ENCODE measurements at places on chromosomes 7 and 10.

DNA sequence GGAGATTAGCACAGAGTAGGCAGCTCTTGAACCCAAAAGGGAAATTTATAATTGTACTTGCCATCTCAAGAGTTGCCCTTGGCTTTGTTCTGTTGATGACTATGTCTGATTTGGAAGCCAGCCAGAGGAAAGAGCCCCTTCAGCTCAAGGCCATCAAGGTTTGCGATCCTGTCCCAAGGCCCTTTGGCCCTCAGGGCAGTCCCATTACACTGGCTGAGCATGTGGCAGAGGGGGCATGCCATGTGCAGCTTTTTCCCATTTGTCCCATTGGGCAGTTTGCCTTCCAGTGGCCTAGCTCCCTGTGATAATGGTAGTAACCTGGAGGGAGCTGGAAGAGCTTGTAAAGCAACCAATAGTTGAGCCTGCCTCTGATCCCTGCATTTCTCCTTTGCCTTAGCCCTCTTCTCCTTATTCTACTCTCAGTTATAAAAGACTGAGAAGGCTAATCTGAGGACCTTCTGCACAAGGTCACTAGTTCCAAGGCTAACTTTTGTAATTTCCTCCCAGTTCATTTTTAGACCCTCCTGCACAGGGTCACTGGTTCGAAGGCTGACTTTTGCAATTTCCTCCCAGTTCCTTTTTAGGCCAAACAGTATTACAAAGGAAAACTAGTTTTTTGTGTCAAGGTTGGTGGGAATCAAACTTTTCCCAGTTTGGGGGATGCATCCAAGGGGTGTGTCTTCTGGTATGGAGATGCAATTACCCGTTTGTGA, 31.0 kb upstream of the ARHGAP12 start:
- no peak for DNase-seq

- no peak for DNase-seq
These were observed 1147.3 kb downstream of the XPNPEP1 start for GRCh38 chr10:108775911-108776475.

DNA sequence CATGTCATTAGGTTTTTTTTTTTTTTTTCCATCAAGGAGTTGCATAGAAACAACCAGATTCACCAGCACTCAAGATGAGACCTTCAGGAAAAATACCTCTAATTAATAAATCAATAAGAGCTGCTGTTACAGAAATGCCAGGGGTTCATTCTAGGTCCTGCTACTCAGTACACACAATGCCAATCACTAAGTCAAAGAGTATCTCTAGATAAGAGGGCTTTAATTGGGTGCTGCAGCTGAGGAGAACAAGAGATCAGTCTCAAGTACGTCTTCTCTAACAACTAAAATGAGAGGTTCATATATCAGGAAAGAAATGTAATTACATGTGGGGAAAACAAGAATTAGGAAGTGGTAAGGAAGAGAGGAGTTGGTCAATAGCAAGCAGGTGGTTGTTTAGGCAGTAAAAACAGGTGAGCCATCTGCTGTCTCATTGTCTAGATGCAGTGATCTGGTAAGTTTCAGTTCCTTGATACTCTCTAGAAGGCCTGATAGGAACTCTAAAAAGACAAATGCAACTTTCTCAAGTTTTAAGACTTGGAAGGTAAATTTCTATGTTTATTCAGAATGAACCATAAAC, 272.9 kb upstream of the ZWINT start:
- no peak for DNase-seq

DNA sequence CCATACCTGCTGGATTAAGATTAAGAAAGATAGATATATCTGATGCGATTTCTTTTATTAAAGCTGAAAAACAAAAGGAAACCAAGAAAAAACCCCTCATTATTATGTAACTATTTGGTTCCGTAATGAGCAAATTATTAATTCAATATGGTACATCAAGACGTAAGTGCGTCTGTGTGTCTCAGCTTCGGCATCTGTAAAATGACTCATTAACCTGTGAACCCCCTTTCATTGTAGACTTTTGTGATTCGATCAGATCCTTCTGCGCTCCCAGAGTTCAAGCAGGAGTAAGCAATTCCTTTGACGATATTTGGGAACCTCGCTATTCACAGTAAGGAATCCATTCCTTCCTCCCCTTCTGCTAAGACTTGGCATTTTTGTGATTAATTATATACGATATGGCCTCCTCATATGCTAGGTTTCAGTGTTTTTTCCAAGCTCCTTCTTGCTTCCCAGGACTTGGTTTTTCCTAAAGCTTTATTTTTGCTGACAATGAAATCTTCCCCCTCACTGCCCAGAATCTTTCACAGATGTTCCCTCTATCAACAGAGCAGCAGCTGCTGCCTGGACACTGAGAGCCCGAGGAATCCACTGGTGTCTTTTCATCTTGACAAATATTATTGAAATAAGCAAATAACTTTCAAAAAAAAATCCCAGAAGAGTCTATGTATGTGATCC, 171.7 kb upstream of the CELF2 start:
- DNase-seq, result no peak

- no peak for DNase-seq
These were observed 25.5 kb upstream of the KNDC1 start for GRCh38 chr10:133134411-133135115.

DNA sequence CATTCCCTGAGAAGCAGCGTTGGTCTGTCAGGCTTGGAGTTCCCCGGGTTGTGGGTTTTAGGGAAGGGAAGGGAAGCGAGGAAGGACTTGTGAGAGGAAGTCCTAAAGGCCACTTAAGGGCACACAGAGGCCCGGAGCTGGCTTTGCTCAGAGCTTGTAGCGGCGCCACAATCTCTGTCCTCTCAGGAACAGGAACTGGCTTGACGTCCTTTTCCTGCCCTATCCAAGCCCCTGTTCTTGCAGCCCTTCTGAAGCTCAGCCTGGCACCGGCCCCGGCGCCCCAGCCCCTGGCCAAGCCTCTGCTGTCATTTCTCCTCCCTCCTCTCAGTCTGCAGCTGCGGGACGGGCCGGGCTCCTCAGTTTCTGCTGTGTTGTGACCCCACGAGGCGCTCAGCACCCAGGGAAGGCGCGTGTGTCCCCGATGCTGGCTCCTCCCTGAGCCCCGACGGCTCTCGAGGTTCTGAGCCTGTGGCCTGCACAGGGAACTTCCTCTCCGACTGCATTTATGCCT, at the start of gene GIMAP8:
Gene GIMAP8 (plus strand): TSS at position 140 of the 511 bp plus-strand sequence. CDS start 16,069 bp downstream, outside the sequence.
- peak; percentile 19 for DNase-seq

DNA sequence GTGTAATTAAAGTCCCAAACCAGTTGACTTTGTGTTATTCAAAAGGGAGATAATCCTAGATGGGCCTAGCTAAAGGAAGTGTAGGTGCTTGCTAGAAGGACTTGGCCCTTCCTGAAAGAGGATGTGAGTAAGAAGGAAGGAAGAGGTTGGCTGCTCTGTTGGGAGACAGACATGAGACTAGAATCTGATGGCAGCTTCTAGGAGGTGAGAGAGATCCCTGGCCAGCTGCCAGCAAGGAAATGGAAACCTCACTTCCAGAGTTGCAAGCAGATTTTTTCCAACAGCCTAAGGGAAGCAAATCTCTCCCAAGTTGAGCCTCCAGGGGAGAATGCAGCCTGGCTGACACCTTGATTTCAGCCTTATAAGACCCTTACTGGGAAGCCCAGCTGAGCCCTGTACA, 368.4 kb upstream of the ZMIZ1 start:
- no peak for DNase-seq

DNA sequence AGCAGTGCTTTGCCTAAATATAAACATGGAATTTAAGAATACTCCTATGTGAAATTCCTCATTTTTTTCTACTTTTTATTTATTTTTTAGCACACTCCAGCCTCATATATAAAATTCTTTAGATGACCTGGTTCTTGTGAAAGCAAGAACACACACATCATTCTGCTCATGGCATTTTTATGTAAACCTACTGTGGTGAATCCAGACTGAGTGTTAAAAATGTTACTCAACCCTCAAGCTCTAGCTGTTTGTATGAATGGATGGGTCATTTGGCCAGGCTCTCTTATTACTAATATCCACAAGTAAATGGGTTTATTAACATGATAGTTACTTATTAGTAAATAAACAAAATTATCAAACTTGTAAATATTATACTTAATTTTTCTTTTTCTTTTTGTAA, 551.7 kb upstream of the LRRN3 start:
- DNase-seq, result no peak

DNA sequence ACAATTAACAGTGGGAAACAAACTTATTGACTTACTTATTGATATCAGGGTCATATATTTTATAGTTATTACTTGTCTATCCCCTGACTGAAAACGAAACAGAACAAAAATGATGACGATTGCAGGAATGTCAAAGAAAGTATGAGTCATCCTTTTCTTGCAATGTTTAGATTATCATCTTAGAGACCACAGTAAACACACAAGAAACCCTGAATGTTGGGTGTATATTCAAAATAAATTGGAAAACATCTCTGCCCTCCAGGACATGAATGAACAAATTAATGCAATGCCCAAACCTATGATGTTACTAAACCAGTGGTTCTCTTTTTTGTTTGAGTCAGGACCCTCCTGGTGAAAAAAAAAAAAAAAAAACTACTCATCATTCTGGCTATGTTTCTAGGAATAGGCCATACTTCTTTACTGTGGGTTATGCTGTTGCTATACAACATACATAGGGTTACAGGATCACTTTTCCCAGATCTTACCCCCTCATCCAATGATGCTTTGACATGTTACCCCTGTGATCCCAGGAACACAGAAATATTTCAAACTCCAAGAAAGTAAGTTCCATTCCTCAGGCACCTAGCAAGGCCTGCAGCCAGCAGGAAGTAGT, 623.4 kb upstream of the IGFBP3 start:
- DNase-seq, result no peak

- DNase-seq, result no peak
These were observed 196.8 kb downstream of the XPNPEP1 start for GRCh38 chr10:109726473-109726872.

DNA sequence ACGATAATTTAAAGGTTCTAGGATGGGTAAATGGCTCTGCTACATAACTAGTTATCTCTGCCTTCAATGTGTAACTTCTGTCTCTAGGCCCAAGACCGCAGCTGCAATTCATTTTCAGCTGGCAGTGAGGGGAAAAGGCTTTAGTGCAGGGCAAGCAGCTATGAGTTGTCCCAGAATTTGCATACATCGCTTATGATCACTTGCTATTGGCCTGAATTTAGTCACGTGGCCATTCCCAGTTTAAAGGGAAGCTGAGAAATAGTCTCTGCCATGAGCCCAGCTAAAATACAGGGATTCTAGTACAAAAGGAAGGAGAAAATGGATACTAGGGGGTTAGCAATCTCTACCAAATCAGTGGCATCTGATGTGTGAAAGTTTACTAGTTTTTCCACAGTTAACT, 145.8 kb upstream of the IMMP2L start:
- DNase-seq, result no peak

- no peak for DNase-seq
These were observed 89.9 kb upstream of the CAPZA2 start for GRCh38 chr7:116772423-116772863.

- DNase-seq, result no peak
These were observed 208.8 kb downstream of the KCNMA1 start for GRCh38 chr10:77428691-77429395.

DNA sequence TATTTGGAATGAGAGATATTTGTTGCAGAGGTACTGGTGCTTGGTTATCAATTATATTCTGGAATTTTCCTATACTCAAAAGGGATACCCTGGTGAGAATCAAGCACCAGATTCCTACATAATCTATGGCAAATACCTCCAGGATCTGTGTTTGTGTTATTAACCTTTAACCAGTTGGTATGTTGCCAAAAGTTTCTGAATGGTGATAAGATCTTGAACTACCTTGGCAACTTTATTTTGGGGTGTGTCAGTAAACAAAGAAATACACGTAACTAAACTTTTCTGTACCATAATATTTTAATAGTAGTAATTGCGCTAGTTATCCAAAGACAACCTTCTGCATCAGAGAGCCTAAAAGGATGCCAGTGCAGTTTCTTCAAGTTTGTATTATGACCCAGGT, 13.4 kb downstream of the SCIN start:
- DNase-seq, result no peak

DNA sequence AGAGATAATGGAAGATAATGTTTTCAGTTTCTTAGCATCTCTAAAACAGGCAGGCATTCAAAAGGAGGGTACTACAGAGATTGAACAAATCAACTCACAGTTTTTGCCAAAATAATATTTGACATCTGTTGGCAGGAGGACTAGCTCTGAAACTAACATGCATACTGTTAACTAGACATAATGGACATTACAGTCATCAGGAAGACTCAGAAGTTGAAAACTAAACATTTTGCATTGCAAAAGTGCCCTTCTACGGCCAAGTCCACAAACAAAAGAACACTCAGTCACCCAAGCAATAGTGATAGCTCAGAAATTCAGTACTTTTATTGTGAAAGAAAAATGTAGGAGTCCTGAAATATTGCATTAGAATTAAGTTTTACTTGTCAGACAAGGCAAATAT, 399.0 kb downstream of the HGF start:
- DNase-seq, result no peak

DNA sequence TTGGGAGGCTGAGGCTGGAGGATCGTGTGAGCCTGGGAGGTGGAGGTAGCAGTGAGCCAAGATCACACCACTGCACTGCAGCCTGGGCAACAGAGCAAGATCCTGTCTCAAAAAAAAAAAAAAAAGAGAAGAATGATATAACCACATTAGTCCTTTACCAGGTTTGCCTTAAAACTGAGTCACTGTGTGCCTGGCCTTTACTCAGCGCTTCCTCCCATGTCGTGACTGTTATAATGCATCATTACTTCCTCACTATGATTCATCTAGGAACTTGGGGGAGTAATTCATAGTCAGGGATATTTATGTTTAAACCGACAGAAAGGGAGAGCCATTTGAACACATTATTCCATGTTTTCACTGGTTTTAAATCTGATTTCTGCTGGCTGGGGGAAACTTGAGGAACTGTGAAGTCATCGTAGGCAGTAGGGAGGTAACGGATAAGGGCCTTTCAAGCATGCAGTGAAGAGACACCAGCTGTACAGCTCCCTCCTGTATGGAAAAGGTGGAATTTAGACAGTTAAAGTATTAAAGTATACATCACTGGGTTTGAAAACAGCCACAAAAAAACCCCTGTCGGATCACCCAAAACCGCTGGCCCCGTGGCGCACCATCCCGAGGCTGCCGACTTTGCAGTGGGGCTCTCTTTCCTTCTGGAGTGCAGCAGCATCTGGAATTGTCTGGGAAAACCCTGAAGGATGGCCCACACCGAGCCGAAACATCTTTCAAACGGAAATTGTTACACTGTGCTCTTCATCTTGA, 119.8 kb downstream of the NKX6-2 start:
- DNase-seq, result no peak

- no peak for DNase-seq
These were observed 24.7 kb downstream of the VIPR2 start for GRCh38 chr7:159119851-159120539.

GRCh38 chr10:104028146-104028545, 57.5 kb downstream of the COL17A1 start:
- no peak for DNase-seq

GRCh38 chr10:123149568-123150270, 1.8 kb downstream of the HMX2 start:
- DNase-seq, result no peak

DNA sequence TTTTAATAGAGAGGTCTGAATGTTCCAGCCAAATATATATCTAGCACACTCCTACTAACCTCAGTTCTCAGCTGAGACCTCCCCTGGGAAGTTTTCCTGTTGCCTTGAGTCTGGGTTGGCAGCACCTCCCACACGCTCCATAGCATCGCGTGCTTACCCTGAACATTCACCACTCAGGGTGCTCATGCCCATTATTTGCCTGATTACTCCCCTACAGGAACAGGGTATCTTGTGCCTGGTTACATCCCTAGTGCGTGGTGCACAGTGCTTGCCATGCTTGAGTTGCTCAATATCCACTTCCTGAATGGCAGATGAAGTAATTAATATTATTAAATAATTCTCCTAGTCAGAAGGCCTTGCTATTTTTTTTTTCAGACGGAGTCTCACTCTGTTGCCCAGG, 269.9 kb upstream of the IMMP2L start:
- DNase-seq, result no peak

GRCh38 chr10:132465193-132465888, 68.3 kb downstream of the PWWP2B start:
- DNase-seq, result no peak

Measured in esophagus squamous epithelium (tissue), 5 donors.